ENCODE measurements at places on chromosomes 7 and 10. TPM values are rescaled to one million over a fixed set of nuclear protein-coding genes. Genes with fewer than 3 reads are reported as not detected.

TFR2 gene
- not detected for total RNA-seq

AP4M1 gene
- total RNA-seq = 13.5 TPM

SHLD2 gene
- total RNA-seq = 31.8 TPM

HOXA4 gene
- total RNA-seq = 2.6 TPM

MYL10 gene
- not detected for total RNA-seq

Measured in MCF 10A (cell line).